ENCODE measurements at places on chromosomes 13 and 19.
A peak's percentile ranks its signal among the peaks of the same experiment; 100 is the strongest.

DNA sequence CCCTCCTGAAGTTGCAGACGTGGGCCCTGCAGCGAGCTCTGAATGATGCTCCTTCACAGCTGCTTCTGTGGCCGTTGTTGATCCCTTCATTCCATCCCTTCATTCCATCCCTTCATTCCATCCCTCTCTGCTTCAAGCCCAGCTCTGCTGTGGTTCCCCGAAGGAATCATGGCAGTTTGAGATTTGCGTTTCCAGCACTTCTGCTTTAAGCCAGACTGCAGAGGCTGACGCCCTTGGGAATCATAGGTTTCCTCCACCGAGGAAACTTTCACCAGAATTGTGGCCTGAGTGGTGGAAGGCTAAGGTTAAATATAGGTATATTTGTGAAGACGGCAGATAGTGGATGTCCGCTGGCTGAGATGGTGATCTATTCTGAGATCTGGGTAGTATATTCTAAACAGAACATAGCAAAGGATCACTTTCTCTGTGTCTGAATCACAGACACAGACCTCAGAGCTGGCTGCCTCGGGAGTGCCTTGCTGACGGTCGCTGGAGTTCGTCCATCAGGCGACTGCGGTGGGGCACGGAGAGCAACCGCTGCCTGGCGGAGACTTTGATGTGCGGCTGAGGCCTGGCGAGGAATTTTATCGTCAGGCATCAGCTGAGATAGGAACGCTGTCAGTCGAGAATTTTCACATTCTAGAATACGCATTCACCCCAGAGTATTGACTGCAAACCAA, 42.8 kb upstream of the DCUN1D2 start:
- DNase-seq, result no peak

- DNase-seq, result no peak
Observed at GRCh38 chr13:108741930-108742329, 112.5 kb downstream of the MYO16 start.

DNA sequence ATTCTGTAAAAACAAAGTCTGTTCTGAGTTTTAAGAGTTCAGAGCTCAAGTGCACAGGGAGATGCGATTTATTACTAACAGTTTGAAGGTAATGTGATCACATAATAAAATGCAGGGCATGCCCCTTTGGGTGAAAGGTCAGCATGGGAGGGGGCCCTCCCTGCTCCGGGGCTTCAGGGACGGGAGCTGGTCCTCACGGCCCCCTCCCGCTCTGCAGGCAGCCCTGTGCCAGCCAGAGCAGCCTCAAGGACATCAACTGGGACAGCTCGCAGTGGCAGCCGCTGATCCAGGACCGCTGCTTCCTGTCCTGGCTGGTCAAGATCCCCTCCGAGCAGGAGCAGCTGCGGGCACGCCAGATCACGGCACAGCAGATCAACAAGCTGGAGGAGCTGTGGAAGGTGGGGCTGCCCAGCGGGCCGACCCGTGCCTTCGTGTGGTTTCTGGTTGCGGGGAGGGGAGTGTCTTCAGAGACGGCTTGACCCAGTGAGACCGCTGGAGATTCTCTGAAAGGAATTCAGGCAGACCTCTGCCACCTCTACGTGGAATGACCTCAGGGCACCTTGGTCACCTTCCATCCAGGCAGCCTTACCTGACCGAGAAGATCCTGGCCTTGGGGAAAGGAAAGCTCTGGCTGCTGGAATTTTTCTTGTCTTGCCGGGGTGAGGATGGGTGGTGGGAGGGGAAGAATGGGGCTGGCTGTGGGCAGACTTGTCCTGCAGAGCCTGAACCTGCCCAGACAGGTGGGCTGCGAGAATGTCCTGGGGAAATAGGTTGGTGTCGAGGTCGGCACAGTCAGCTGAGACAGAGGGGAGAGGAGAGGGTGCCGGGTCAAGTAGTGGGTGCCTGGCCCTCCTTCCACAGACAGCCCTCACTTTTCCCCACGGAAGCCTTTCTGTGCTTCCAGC, 19.0 kb downstream of the UPF1 start:
- no peak for DNase-seq

GRCh38 chr19:27775395-27775794, 1437.6 kb downstream of the UQCRFS1 start:
- no peak for DNase-seq

DNA sequence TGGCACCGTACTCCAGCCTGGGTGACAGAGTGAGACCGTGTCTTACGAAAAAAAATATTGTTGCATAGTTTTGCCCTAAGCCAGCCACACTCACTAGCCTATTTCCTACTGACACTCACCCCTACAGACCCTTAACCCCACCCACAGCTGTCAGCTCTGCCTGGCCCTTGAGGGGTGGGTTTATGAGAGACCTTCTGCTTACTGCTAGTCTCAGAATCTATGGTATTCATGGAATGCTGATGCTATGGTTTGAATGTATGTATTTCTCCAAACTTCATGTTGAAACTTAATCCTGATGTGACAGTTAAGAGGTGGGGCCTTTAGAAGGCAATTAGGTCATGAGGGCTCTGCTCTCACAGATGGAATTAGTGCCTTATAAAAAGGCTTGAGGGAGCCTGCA, 79.2 kb upstream of the LRCH1 start:
- no peak for DNase-seq

DNA sequence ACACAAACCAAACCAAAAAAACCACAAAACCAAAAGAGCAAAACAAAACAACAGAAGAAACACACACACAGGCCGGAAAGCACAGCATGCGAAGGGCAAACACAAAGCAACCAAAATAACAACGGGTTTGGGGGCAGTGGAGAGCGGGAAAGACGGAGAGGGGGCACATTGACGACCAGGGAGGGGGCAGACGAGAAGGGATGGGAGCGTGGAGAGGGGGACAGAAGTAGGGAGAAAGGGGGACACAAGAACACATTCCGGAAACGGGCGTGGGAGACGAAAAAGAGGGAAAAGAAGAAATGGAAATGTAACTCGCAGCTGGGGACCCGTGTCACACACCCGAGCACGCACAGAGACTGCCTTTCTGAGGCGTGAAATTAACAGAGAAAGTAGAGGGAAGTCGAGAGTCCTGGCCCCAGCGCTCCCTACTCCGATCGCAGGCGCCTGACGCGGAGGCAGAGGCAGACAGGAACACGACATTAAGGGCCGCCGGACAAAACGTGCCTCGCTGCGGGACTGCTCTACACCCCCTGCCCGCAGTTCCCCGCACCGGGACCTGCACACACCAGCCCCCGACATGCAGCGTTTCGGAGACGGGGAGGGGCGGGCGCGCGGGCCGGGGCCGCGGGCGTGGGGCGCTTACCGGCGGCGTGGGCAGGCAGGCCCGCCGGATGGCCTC, 652 bp downstream of the POU4F1 start:
- no peak for DNase-seq

- no peak for DNase-seq
Observed at GRCh38 chr13:77168237-77168636, 141.3 kb upstream of the FBXL3 start.

- no peak for DNase-seq
Observed at GRCh38 chr19:12788682-12789097, 2.6 kb upstream of the JUNB start.

DNA sequence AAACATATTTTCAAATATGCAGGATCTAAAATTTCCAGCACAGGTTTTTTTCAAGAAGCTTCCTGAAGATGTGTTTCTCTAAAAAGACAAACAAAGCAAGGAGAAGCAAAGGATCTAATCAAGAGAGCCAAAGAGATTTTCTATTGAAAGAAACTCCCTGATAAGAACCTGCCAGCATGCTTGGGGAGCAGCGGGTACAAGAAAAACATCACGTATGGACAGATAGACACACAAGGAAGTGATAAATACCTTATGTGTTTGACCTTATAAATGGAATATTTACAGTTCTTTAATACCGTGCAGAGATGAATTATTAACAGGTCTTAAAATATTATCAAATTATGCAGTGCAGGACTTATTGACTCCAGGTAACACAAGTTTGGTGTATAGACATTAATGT, 562.1 kb downstream of the DACH1 start:
- no peak for DNase-seq

- no peak for DNase-seq
Observed at GRCh38 chr19:3586707-3587346, 1.5 kb downstream of the GIPC3 start.

DNA sequence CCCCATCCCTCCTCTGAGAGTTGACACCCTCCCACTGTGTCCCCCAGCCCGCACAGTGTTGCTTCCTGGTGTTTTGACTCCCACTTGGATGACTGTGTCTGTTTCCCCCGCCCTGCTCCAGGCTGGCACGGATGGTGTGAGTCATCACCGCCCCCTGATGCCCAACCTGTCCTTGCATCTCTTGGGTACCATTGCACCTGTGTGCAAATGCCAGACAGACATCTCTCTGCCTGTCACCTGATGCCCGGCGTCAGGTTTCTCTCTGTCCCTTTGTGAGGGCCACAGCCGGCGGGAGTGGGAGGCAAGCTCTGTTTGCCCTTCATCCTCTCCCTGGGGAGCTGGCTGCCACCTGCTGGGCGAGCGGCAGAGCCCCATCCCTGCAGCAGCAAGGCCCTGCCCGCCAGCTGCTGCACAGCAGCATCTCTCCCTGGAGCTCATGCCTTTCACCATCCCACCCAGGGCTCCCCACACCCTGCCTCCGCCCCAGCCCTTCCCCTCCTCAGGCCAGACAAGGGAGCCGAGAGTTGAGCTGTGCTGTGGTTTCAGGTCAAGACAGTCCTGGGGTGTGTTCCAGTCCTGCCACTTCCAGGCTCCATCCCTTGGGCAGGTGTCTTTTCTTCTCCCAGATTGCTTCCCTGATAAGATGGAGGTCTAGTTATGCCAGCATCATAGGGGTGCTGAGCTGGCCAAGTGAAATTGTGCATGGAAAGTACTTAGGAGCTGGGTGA, 29.7 kb downstream of the NKPD1 start:
- DNase-seq, result no peak

DNA sequence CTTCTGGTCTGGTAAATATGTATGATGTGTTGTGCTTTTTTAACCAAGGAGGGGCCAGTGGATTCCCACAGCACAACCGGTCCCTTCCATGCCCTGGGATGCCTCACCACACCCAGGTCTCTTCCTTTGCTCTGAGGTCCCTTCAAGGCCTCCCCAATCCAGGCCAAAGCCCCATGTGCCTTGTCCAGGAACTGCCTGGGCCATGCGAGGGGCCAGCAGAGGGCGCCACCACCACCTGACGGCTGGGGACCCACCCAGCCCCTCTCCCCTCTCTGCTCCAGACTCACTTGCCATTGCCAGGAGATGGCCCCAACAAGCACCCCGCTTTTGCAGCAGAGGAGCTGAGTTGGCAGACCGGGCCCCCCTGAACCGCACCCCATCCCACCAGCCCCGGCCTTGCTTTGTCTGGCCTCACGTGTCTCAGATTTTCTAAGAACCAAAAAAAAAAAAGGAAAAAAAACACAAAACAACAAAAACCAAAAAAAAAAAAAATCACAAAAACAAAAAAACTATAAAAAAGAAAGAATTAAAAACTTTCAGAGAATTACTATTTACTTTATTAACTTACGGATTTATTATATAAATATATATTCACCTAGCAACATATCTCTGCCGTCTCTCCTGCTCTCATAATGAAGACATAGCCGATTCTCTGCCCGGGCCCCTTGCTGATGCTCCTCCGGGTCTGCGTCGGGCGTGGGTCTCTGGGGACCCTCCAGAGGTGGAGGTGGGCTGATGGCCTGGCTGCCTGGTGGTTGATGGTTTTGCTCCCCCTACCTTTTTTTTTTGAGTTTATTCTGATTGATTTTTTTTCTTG, 14.4 kb downstream of the CAPN12 start:
- DNase-seq, result peak; percentile 62

GRCh38 chr19:29409076-29409862, 116.5 kb upstream of the VSTM2B start:
- no peak for DNase-seq

DNA sequence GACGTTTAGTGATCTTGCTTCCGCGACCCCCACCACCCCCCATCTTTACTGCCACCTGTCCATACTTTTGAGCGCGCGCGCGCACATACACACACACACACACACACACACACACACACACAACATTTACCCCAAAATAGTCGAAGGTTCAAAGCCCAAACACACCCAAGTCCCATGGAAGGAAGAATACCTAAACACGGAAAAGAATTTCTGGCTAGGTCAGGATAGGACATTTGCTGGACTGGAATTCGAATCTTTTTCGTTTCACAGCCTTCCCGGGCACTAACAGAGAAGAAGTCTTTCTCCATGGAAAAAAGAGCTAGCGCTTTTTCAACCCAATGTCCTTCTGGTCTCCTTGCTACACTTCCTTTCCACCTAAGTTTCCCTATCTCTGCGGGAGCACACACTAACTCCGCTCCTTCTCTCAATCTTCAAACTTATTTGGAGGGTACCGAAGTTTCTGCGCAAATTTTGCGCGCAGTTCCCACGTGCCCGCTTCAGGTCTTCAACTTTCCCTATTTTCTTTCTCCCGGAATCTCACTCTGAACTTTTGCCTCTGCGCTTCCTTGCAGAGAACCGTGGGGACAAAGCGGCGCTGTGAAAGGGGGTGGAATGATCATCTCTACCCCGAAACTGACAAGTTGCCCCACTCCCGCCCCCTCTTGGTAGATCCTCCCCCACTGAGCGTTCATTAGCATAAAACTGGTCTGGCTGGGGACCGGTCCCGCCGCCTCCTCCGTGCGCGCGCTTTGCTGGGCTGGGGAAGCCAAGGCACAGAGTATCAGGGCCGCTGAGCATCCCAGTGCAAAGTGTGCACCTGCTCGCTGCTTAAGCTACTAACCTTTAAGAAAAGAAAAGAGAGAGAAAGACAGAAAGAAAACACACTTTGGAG, 2.7 kb downstream of the DACH1 start:
- DNase-seq, result no peak

DNA sequence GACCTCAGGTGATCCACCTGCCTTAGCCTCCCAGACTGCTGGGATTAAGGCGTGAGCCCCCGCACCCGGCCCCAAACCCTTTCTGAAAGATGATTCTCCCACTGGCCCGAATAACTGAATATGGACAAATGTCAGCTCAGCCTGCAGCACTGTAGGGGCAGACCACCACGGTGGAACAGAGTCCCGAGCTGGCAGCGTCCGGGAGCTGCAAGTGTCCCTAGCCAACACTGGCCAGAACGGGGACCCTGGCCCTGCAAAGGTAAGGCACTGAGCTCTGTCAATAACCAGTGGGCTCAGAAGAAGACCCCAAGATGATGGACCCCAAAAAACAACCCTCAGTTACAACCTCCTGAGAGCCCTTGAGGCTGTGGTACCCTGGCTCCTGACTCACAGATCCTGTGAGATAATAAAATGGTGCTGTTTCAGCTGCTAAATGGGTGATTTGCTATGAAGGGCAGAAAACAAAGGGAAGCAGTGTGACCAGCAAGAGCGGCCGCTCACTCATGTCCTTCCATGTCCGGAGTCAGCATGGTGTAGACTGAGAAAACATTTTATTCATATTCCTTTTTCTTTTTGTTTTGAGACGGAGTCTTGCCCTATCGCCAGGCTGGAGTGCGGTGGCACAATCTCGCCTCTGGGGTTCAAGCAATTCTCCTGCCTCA, 1.6 kb downstream of the LSM7 start:
- no peak for DNase-seq

GRCh38 chr19:1122972-1123363, 19.2 kb downstream of the GPX4 start:
- no peak for DNase-seq

DNA sequence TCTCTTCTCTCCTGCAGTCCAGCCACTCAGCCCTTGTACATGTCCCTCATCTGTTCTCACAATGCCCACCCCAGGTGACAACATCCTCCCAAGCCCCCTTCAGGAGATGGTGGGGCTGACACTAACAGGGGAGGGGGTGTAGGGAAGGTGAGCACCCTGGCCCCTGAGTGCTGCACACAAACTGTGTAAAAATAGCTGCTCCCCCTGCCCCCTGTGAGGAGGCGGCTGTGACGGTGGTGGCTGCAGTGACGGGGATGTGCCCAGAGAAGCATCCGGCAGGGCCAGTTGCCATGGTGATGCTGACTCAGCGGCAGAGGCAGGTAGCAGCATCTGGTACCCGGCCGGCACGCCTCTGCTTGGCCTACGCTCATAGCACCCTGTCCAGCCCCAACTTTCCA, 13.0 kb upstream of the JUND start:
- peak; percentile 83 for DNase-seq

All from stimulated activated CD4-positive, alpha-beta T cell treated with anti-CD3 and anti-CD28 coated beads, TNF-alpha, amount 100 ng/mL, for 24 hours (primary cell).